ENCODE measurements at places on chromosomes 6 and 20. TPM values are rescaled to one million over a fixed set of nuclear protein-coding genes. Genes with fewer than 3 reads are reported as not detected.
A peak's percentile ranks its signal among the peaks of the same experiment; 100 is the strongest.

The GTF3C6 gene
- total RNA-seq = 22.1 TPM

The RFX6 gene
- not detected for total RNA-seq

The GPSM3 gene
- total RNA-seq = 3.1 TPM

The KIF3B gene
- 13.8 TPM for total RNA-seq

The PTGIS gene
- 2.3 TPM for total RNA-seq

The ABHD16B gene
- total RNA-seq = not detected

The NINL gene
- total RNA-seq = 2.1 TPM

The PRICKLE4 gene
- total RNA-seq = 3.9 TPM

The MUCL3 gene
- total RNA-seq = not detected

The STX11 gene
- 20.1 TPM for total RNA-seq

- no peak for DNase-seq
Observed at GRCh38 chr6:132256457-132256856, 144.8 kb downstream of the MOXD1 start.

GRCh38 chr6:85130743-85131142 lies 319.1 kb upstream of the NT5E start:
- no peak for DNase-seq

DNA sequence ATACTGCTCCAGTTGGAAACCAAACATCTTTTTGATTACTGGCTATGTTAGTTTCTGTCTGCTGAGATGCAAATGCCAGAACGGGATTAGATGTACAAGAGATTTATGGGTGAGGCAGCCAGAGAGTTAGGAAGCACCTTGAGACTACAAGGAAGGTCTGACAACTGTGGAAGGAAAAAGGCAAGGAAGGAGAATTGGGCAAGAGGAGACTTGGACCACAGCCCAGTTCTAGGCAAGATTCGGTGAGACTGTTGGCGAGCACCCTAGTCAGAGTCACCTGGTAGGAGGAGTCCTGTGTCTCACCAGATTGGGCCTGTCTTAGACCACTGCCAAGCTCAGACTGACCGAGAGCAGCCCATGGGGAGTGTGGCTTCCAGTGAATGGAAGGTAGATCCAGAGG lies 91.8 kb upstream of the F13A1 start:
- DNase-seq = no peak

DNA sequence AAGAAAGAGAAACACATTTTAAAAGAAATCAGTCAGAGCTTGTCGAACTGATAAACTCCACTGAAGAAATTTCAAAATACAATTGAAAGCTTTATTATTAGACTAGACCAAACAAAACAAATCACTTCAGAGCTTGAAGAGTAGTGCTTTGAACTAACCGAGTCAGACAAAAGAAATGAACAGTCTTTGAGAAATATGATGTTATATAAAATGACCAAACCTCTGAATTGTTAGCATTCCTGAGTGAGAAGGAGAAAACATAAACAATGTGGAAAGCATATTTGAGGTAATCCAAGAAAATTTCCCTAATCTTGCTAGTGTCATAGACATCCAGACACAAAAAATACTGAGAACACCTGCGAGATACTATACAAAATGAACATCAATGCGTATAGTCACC lies 13.2 kb upstream of the CST4 start:
- no peak for DNase-seq

DNA sequence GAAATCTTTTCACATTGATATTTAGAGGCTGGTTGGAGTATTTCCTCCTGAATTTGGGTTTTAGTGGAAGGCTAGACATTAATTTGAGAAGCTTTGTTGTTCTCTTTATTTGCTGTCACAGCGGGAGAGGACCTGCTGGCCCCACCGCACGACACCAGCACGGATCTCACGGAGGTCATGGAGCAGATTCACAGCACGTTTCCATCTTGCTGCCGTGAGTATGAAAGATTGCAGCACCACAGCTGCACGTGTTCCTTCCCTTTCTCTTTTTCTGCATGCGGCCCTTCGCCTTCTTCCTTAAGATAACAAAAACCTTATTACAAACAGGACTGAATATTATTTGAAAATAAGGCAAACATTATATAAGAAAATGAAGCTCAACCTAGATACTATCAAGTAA lies 555.5 kb downstream of the UTRN start:
- no peak for DNase-seq

GRCh38 chr6:41639809-41640371 lies 1.6 kb downstream of the MDFI start:
- no peak for DNase-seq

DNA sequence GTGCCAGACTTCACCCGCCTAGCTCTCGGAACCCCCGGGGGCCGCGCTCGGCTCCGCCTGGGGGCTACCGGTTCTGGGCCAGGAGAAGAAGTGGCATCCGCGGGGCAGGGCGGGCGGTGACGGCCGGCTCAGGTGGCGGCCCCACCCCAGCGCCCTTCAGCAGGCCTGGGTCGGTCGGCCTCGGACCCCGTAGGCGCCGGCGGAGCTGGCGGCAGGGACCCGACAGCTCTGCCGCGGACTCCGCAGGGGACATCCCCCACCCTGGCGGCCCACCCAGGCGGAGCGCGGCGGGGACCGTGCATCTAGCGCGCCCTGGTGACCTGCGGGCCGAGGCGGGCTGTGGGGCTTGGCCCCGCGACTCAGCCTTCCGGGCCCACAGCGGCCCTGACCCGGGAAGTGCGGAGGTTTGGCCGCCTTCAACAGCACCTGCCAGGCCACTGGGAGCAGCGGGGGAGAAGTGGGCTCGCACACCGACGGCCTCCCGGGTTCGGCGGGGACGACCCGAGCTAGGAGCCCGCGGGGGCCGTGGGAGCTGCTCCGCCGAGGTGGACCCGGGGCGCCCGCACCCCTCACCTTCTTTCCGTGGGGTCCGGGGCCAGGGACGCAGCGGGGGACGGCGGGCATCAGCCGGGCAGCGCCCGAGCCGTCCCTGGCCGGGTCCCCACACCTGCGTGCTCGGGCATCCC lies 87.1 kb downstream of the TMEM242 start:
- DNase-seq = no peak

GRCh38 chr20:45336530-45337366 lies 11.5 kb downstream of the SDC4 start:
- DNase-seq = no peak

- no peak for DNase-seq
Observed at GRCh38 chr6:132961122-132961521, 146.8 kb downstream of the RPS12 start.

DNA sequence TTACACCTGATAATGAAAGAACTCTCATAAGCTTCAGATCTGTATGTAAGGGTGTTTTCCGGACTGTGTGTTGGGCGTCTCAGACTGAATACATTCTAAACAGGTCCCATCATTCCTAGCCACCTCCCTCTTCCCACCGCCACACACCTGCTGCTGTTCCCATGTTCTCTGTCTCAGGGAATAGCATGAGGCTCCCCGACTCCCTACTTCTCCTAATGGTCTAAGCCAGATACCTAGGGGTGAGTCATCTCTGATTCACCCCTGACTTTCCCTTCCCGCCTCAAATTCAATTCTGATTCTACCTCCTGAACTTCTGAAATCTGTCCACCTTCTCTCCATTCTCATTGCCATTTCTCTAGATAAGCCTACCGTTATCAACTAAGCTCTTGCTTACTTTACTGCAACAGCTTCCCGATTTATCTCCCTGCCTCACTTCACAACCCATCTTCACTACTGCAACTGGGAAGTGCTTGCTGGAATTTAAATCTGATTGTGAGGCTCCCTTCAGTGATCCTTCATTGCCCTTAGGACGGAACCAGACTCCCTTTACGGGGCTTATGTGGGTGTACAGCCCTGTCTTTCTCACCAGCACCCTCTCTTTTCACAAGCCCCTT lies 1.6 kb downstream of the TMEM14A start:
- no peak for DNase-seq

DNA sequence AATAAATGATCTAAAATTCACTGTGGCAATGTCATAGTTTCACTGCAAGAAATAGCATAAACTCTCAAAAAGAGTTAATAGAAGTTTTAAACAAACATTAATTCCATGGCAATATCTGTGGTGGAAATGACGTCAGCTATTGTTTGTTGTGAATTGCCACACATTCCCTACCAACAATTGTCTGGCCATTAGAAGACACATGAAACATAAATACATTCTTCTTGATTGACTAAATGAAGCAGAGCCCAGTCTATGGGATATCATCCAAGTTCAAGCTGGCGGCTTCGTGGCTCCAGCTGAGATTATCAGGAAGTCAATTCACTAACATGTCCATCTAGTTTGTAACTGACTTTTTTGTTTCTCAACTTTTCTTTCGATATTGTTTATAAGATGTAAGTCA lies 369.0 kb downstream of the ARHGAP18 start:
- peak; percentile 60 for DNase-seq

DNA sequence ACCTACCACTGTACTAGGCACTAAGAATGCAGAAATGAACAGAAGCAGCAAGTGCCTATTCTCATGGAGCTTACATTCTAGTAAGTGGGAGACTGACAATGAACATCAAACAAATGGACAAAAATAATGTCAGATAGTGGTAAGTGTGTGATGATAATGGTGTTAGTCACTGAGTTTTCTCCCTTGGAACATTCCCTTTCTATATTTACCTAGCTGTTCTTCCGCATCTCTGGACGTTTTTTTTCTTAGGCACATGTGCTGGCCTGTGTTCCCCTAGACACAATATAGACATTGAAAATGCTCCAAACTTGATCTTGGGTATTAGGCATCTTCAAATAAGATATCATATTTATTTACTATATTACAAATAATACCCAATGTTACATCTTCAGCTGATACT lies 218.1 kb upstream of the GJE1 start:
- no peak for DNase-seq

GRCh38 chr20:50717974-50718761 lies 13.2 kb upstream of the PARD6B start:
- DNase-seq = peak; percentile 77

GRCh38 chr20:61621035-61621730 lies 369.1 kb downstream of the CDH4 start:
- no peak for DNase-seq

DNA sequence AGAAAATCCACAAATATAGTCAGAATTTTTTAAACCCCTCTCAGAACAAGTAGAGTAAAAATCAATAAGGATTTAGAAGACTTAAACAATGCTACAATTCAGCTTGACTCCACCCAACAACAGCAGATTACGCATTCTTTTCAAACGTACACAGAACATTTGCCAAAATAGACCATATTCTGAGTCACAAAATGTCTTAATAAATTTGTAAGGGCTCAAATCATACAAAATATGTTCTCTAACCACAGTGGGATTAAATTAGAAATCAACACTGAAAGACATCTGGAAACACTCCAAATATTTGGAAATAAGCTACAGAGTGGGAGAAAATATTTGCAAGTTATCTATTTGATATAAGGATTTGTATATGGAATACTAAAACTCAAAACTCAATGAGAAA lies 164.2 kb upstream of the AKAP12 start:
- no peak for DNase-seq

All from lower leg skin (tissue), 4 donors.